ENCODE measurements at places on chromosomes 2 and 18.

GRCh38 chr2:17851731-17852585, 26.5 kb upstream of the KCNS3 start:
- DNase-seq, result peak; percentile 3

DNA sequence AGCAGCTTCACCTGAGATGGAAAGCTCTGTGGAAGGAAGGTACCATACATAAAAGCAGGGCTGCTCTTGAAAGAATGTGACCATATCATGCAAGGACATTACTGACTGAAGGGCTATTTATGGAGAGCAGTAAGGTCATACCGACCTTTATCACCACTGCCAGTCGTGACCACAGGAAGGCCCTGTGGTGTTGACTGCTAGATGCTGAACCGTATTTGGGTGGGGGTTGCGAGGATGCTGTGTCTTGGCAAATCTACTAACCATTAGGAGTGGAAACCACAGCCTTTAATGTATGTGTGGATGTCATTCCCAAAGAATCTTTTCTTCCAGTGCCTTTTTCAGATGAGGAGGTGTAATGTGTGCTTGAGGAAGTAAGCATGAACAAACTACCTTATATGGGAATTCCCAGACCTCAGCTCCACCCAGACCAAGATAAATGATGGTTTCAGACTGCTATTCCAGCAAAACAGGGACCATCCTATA, 60.8 kb downstream of the LIMS1 start:
- DNase-seq, result no peak

DNA sequence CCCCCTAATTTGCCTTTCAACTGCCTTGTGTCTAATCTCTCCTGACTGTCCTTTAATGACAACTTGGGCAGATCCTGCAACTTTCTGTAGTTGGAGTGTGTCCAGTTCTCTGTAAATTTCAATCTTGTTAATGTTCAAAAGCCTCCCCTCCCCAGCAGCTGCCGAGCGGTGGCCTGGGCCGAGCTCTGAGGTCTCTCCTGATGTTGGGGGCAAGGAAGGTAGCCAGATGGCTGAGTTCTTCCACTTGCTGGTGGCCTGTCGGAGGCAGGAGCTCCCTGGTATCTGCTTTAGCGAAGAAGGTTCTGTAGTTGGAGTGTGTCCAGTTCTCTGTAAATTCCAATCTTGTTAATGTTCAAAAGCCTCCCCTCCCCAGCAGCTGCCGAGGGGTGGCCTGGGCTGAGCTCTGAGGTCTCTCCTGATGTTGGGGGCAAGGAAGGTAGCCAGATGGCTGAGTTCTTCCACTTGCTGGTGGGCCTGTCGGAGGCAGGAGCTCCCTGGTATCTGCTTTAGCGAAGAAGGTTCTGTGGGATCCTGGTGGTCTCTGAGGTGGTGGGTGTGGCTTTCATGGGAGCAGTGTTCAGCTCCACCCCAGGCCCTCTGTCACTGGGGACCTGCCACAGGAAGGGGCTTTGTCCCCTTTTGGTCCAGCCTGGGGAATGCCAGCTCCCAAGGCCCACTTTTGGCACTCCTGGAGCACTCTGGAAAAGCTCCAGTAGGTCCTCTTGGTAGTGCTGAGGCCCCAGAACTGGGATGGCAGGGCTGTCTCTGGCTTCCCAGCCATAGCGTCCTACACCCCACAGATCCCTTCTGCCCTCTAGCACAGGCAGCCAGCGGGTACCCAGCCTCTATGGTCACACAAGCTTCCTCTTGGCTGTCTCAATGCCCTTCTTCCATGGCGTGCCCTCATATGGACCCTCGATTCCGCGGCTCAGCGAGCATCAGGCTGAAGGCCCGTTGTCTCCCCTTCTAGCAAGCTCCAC, 211.9 kb downstream of the ALPK2 start:
- DNase-seq, result no peak

DNA sequence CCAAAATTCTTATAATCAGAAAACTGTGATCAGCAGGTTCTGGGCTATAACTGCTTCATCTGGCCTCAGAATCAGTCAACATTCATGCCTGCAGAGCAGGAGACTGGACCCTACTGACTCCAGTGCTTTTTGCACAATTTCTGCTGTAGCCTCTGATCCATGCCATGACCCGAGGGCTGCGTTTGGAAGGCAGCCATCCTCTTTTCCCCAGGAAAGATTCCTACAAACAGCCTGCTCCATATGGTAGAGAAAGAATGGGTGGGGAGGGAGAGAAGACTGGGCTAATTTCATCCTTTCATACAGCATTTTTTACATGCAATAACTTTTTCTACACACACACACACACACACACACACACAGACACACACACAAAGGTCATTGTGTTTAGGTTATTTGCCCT, 133.0 kb upstream of the MMADHC start:
- no peak for DNase-seq

DNA sequence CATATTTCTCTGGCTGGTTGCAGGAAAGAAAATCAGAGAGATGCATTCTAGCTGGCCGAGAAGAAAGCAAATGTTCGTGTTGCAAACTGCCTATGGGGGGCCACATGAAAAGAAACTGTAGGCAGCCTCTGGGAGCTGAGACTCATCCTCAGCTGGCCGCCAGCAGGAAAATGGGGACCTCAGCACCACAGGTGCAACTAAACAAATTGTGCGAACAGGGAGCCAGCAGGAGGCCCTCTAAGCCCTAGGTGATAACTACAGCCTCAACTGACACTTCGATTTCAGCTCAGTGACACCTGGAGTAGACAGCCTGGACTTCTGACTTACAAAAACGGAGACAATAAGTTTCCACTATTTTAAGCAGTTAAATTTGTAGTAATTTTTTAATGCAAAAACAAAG, 107.3 kb downstream of the DTNB start:
- no peak for DNase-seq

DNA sequence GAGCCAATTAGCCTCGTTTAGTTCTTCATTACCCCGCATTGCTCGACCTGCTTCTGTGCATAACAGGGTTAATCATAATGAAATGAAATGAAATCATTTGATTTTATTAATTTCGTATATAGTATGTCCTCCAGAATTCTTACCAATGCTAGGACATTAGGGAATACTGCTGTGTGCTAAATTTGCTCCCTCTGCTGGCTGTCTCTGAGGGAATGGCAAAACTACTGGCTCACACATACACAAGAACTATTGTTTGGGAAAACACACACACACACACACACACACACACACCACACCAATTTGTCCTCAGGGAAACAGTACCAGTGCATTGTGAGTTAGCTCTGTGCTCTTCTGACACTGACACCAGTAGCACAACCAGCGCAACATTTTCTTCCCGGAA, 273.3 kb upstream of the TCF4 start:
- DNase-seq, result no peak

All from stimulated activated CD4-positive, alpha-beta T cell treated with anti-CD3 and anti-CD28 coated beads, Interleukin-12 subunit alpha, Interleukin-12 subunit beta, amount 100 ng/mL, for 48 hours (primary cell).